Omental fat pad (tissue), 4 donors: ENCODE measurements at places on chromosomes 5 and 9.

- no peak for DNase-seq
Observed at GRCh38 chr5:71922584-71923106, 184.6 kb upstream of the MAP1B start.

- no peak for DNase-seq
Observed at GRCh38 chr9:114484854-114485443, 20.3 kb downstream of the WHRN start.

DNA sequence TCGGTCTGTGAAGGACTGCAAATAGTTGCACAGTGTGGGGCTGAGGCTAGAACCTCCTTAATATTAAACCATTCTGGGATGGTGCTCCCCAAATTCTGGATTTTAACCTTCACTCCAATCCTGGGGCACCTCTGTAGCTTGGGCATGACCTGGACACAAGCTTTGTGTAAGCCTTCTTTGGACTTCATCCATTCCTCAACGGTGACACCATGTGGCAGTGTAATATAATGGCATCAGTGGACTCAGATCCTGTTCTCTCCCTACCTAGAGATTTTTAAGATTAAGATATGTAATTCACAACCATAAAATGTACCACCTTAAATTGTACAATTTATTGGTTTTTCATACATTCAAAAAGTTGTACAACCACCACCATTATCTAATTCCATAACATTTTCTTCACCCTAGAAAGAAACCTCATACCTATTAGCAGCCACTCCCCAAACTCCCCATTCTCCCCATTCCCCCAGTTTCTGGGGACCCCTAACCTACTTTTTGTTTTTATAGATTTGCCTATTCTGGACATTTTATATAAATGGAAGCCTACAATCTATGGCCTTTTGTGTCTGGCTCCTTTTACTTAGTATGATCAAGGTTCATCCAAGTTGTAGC, 4.8 kb upstream of the PLGRKT start:
- no peak for DNase-seq

DNA sequence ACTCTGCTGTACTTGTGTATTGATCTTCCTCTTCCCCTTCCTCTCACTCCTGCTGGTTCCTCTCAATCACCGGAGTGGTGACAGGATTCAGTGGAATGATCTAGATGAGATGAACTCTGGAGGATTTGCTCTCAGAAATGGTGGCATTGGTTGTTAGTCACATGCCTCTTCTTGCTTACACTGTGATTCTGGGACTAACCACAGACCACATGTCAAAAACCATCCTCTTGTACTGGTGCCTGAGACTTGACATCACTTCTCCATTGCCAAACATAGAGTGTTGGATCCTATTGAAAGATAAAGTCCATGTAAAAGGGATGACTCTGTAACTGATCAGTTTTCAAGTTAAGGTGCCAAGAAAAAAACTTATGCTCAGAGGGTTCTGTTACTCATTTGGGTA, 506.5 kb downstream of the DMAC1 start:
- DNase-seq, result no peak

DNA sequence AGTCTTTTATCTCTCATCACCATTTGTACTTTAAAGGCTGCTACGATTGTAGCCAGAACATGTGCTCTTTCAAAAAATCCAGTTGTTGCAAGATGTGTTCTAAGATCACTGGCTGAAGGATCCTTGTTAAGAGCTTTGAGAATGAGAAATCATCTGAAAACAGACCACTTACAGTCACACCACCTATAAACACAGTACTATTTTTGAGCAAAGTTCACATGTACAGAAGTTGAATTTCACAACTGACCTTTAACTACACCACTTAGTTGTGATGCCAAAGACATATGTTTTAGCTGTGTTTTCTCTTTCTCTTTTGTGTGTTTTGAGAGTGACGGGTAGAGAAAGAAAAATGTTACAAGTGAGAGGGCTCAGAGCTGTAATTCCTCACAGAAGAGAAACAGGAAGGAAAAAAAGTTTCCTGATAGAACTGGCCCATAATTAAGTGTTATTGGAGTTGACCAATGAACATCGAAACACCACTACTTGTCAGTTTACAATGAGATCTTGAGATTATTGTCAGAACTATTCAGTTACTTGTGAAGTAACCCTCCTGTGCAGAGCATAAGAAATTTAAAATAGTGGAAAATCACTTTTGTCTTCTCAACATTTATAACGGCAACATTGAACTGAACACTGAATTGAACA, 245.4 kb downstream of the MLLT3 start:
- no peak for DNase-seq
